ENCODE measurements at places on chromosomes 12 and 14. TPM values are rescaled to one million over a fixed set of nuclear protein-coding genes. Genes with fewer than 3 reads are reported as not detected.

Gene GLIPR1L1
- not detected for total RNA-seq

Gene ERGIC2
- 16.4 TPM for total RNA-seq

Gene ATXN3
- 17.2 TPM for total RNA-seq

Gene CRACR2A
- total RNA-seq, result 14.0 TPM

DNA sequence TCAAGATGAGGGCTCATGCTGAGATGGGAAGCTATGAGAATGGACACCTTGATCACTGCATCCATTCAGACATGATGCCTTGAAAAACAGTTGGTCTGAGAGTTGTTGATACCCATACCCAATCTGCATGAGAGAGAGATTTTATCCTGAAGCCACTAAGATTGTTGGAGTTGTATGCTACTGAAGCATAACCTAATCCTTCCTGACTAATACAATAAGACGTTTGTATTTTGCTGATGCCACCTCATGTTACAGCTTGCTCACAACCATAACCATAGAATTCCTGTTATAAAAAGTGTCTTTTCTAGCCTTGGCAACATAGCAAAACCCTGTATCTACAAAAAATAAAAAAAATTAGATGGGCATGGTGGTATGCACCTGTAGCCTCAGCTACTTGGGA lies 12.7 kb upstream of the SERPINA1 start:
- no peak for DNase-seq

DNA sequence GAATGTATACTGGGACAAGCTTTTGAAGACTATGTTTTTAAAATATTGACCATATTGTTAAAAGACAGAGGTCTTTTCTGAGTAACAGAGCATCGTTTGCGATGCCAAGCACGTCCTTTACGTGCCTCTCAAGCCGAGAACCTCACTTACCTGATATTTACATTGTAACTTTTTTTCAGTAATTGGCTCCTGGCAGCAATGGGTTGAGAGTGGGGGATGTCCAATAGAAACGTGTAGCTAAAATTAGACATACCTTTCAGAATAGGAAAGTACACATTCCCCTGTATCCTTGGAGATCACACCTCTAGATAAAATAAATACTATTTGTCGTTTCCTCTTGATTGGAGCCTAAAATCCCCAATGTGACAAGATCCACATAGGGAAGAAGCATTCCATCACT lies 222.2 kb upstream of the RGS6 start:
- no peak for DNase-seq

DNA sequence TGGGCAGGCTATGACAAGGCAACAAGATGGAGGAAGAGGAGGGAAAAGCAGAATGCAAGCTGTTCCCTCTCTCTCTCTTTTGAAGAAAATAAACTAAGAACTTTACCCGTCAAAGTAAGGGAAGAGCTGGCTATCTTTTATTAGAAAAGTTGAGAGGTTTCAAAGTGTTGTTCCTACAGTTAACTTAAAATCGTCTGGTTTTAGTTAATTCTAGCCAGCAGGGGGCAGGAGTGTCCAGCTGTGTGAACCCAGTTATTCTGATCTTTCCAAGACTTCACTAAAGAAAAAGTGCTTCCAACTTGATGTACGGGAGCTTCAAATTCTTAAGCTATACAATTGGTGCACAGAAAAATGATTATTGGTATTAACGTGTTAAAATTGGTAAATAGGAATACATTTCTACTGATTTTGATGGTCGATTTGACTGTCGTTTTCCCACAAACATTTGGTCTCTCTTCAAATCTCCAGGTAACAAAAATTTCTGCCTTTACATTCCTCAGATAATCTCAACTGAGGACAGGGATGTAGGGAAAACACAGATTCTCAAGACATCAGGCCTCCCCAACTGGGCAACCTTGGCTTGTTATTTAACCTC lies 28.4 kb upstream of the MON2 start:
- peak; percentile 76 for DNase-seq

DNA sequence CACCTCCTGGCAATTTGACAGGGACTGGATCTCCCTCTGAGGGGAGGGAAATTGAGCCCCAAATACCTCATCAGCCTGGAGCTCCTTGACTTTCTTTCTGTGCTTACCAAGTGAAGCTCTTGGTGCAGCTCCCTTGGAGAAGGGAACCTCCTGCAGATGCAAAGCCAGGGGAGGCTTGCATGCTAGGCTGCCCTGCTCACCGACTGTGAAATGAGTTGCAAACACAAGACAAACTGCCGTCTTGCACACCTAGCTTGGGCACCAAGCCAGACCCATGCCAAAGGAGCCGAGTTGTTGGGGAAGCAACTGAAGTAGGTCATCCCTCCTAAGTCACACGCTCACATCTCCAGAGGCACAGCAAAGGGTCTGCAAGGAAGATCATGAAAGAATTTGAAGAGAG lies 95.2 kb downstream of the GTF2A1 start:
- no peak for DNase-seq

- DNase-seq, result no peak
These were observed 129.2 kb downstream of the KCNA5 start for GRCh38 chr12:5172886-5173285.

All from hematopoietic multipotent progenitor cell (in vitro differentiated cells).